ENCODE measurements at places on chromosomes 16 and 17. TPM values are rescaled to one million over a fixed set of nuclear protein-coding genes. Genes with fewer than 3 reads are reported as not detected.

Gene ZNF205
- not detected for total RNA-seq

Gene FBXL16
- total RNA-seq: 11.0 TPM

Gene TEX14
- 0.66 TPM for total RNA-seq

Gene TLCD2
- total RNA-seq: 0.19 TPM

Gene TBX6
- 0.47 TPM for total RNA-seq
